ENCODE measurements at places on chromosomes 11 and 22.

DNA sequence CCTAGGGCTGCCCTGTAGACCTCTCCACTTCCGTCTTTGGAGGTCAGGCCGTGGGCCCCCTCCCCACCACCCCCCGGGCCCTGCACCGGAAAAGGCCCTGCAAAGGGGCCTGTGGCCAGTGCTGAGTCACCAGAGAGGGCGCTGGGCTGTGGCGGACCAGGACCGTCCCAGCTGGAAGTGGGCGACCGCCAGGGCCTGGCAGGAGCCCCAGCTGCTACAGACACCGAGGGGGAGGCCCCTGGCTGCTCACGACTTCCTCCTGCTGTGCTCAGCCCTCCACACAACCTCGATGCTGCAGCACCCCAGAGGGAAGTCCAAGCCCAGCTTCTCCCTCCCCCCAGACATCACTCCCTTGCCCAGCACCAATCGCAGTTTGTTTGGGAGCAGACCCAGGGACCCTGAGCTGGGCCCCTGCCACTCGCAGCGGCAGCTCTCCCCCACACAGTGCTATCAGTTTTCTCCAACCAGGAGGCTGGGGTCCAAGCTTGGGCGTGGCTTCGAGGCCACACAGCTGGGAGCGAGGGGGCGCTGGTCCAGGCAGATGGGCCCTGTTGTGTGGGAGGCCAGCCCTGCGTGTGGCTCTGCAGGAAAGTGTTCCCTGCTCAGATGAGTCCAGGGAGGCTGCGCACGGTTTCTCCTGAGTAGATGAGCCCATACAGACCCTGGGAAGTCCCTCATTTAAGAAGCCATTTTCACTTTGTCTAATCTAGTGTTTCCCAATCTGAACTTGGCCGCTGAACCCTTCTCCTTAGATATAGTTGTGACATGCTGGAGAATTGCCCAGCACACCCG, 5.6 kb upstream of the SH3BP1 start:
- peak; percentile 94 for DNase-seq

GRCh38 chr11:7418906-7419305, 66.4 kb upstream of the OLFML1 start:
- no peak for DNase-seq

DNA sequence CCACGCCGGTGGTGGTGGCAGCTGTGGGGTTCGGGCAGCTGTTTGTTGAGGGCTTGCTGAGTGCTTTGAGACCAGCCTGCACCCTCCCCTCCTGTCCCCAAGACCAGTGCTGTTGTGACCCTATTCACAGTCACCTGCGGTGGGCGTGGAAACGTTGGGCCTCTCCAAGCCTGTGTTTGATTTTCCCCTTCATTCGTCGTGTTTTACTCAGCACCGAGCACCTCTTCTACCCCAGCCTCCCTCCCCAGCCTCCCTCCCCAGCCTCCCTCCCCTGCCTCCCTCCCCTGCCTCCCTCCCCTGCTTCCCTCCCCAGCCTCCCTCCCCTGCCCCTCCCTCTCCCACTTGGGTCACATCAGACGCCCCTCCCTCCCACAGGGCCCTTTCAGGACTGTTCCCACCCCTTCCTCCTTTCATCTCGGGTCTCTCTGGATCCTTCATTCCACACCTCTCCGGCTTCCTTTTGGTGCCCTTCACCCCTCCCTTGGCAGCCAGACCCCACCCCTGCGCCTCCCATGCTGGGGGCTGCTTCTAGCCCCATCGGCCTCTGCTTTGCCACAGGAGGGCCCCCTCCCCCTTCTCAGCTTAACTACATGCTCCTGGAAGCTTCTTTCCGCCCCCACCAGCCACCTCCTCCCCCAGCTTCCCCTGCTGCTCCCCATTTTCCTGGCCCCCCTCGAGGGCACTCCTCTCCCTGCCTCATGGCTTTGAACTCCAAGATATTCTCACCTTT, 14.8 kb downstream of the FRMD8 start:
- no peak for DNase-seq

- no peak for DNase-seq
Measured at GRCh38 chr11:117557361-117557760, 229.7 kb downstream of the CEP164 start.

DNA sequence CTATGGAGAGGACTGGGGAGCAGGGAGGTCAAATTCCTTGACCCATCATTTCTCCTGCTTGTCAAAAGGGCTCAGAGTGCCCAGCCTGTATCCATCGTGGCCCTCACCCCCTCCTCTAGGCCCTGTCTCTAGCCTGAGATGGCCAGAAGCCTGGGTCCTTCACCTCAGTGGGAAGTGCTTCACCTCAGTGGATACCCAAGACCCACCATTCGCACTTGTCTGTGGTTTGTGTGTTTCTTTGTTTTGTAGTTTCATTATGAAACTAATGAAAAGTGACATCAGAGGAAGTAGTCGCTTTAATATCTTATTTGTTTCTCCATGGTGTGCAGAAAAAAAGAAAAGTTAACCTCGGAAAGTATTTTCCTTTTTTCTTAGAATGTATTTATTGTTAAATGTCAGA, 194.0 kb upstream of the CADM1 start:
- no peak for DNase-seq

- DNase-seq = peak; percentile 42
Measured at GRCh38 chr22:41799486-41800347, 762 bp upstream of the CCDC134 start.

DNA sequence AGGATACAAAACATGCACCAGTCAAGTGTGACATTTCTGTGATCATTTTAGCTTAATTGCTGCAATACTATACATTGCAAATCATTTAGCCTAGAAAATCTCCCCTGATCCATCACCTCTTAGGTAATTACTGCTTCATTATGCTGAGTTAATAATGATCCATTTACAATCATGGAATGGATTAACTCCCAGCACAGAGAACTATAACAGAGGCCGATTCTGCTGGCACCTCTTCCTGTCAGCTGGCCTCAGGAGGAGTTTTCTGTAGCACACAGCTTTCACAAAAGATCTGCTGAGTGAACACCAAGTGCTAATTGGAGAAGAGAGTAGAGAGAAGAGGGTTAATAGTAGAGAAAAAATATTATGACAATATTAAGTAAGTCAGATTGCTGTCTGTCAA, 591.8 kb upstream of the KIRREL3 start:
- DNase-seq = no peak

DNA sequence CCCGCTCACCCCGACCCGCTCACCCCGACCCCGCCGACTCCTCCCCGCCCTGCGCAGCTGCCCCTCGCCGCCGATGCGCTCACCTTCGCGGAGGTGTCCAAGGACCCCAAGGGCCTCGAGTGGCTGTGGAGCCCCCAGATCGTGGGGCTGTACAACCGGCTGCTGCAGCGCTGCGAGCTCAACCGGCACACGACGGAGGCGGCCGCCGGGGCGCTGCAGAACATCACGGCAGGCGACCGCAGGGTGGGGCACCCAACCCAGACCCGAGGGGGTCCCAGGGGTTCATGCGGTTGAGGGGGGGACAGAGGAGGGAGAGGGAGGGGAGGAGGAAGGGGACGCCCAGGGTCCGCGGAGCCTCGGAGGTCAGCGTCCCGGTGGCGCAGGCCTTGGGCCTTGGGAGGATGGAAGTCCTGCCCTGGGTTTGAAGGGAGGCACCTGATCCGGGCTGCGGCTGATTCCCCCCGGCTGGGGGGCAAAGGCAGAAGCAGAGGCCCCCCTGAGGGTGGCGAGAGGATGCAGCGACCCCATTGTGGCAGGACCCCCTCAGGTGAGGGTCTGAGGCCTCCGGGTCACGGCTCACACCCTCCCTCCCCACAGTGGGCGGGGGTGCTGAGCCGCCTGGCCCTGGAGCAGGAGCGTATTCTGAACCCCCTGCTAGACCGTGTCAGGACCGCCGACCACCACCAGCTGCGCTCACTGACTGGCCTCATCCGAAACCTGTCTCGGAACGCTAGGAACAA, 9.2 kb downstream of the PKP3 start:
- DNase-seq = no peak

- peak; percentile 74 for DNase-seq
Measured at GRCh38 chr11:61158691-61159381, 2.4 kb downstream of the VPS37C start.

GRCh38 chr22:24101966-24102365, 79.3 kb upstream of the SUSD2 start:
- no peak for DNase-seq

DNA sequence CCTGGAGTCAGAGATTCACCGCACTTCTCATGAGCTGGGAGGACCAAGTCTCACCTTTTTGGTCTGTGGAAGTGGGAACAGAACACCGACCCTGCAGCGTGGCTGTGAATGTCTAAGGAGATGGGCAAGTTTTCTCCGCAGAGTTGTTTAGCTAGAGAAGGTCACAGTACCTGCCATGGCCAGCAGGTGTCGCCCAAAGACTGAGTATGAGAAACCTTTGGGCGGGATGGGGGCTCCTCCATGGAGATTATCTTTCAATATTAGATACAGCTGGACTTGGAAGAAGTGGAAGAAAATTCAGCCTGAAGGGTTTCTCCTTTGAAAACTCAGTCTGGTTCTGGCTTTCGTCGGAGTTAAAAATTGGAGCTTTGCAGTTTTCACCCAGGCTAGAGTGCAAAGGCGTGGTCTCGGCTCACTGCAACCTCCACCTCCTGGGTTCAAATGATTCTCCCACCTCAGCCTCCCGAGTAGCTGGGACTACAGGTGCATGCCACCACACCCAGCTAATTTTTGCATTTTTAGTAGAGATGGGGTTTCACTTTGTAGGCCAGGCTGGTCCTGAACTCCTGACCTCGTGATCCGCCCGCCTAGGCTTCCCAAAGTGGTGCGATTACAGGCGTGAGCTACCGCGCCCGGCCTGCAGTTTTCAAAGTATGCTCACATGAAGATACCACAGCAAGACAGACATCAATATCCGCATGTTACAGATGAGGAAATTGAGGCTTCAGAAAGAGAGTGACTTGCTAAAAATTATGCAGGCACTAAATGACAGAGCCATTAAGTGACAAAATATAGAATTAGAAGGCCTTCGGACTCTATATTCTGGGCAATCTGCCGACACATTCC, 10.7 kb upstream of the DSCAML1 start:
- peak; percentile 57 for DNase-seq

GRCh38 chr11:127588431-127588830, 587.9 kb upstream of the KIRREL3 start:
- no peak for DNase-seq

DNA sequence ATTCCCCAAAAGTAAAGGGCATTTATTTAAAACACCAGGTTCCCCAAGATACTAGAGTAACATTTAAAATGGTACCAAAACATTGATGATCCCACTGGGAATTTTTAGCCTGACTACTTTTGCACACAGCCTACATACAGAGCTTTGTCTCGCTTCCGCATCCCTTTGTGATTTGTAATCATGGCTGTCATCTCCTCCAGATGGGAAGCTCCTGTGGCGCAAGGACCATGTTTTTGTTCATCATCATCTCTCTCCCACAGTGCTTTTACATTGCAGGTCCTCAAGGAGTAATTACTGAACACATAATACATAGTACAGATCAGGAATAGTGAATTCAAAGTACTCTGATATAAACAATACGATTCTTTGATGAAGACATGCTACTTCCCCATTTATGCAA, 231.2 kb upstream of the MTNR1B start:
- DNase-seq = no peak

DNA sequence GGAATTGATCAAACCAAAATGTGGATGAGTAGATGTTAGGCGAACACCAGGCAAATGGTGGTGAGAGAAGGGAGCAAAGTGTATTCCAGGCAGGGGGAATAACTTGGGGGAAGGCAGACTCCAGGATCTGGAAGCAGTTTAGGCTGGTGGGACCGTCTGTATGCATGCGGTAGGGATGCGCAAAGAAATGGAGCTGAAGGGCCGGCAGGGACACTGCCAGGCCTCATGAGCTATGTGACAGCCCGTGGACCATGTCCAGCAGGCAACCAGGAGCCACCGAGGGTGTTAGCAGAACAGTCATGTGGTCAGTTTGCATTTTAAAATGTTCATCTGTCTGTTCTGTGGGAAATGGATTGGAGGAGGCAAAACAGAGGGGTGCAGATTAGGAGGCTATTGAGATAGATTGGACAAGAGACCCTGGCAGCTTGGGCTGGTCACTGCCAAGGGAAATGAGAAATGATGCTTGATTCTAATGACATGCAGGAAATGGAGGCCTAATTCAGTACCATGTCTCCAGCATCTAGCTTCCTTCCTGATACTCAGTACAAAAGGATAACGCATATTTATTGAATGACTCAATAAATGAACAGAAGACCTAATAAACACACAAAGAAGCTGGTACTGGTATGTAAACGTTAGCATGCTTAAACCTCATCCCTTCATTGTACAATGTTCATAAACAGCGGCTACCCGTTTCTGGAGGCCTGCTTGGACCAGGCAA, 412.4 kb downstream of the BUD13 start:
- no peak for DNase-seq

- DNase-seq = peak; percentile 12
Measured at GRCh38 chr11:12359761-12360160, 17.6 kb upstream of the PARVA start.

Data from astrocyte of the hippocampus (primary cell).